ENCODE measurements at places on chromosomes 12 and 14.

DNA sequence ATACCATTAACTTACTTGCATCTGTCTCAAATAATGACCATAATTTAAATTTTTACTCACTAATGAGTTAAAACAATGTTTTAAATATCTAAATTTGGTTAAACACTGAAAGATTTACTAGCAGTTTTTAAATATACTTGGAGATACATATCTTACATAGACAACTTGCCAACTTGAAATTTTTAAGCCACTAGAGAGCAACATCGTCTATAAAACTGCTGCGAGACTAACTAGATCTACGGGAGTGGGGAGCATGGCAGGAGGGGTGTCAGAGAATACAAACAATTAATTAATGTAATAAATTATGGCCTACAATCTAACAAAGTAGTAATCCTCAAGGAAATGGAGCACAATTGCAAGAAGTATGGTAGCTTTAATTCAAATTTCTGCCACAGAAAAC, 120.4 kb downstream of the LRRIQ1 start:
- DNase-seq = no peak

DNA sequence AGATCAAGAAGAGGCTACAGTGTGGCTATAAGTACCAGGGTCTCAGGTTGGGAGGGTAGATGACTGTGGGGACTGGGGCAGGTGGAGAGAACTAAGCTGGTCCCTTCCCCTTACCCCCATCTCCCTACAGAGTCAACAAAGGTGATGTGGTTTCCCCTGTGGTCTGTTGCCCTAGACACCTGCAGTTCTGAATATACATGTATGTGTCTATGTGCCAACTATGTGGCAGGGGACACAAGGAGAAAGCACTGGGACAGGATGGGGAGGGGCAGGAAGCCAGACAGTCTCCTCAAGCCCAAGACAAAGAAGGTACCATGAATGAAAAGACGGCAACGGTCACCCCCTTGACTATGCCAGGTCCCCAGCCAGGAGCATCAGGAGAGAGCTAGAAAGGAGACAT, 4.5 kb upstream of the HDAC7 start:
- no peak for DNase-seq

DNA sequence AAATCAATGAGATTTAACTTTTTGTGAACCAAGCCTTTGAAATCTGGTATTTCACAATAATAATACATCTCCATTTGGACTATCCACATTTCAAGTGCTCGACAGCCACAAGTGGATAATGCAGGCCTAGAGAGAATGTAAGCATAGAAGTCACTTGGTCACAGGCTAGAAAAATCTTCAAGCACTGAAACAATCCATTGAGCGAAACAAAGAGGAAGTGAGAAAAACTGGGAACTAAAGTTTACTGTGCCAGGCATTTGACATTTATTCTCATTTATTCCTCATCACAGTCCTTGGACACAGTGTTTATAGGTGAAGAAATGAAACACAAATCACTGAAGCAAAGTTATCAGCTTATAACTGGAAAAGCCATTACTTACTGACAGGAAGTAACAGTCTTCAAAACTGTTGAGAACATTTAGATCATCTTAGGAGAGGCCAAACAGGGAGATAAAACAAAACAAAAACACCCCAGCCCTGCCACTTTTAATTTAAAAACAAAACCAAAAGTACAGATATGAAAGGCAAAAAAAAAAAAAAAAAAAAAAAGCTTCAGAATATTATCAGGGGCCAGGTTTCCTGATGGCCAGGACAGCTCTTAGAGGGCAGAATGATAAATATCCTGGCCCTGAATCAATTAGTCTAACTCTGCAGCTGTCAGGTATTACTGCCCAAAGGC, 29.2 kb downstream of the GNS start:
- no peak for DNase-seq

GRCh38 chr12:13106666-13107065, 3.2 kb upstream of the GSG1 start:
- no peak for DNase-seq

GRCh38 chr12:77746096-77746495, 84.6 kb upstream of the NAV3 start:
- peak; percentile 93 for DNase-seq

- DNase-seq = no peak
Measured at GRCh38 chr14:85084344-85084743, 445.6 kb upstream of the FLRT2 start.

DNA sequence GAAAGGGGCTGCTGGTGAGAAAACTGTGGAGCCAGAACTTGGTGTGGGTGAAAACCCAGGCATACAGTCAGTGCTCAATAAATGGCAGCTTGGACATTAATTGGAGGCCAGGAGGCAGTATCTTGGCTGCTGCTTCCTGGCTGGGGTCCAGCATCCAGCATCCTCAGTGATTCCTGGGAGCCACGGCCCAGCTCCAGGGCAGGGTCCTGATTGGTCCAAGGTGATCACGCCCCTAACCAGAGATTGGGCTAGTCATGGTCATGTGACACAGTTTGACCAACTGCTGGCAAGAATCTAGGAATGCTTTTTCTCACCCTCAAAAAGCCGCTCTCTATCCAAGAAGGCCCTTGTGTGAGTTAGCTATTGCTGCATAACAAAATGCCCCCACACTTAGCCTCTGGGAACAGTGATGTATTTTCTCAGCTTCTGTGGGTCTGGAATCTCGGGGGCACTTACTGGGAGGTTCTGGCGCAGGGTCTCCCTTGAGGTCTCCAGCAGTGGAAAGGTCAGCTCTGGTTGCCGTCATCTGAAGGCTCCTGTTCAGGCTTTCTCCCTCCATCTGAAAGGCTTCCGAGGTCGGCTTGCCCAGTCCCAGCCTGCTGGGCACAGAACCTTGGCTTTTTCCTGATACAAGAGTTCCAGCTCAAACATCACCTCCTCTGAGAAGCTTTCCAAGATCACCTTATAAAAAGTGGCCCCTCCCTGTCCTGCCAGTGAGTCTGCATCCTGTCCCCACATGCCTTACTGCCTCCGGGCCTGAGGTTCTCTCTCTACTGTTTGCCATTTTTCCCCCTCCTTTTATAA, 119.2 kb upstream of the NCOR2 start:
- no peak for DNase-seq

- DNase-seq = peak; percentile 44
Measured at GRCh38 chr14:54691525-54692283, 124.8 kb downstream of the SAMD4A start.

GRCh38 chr14:71666571-71667145, 265.6 kb upstream of the RGS6 start:
- no peak for DNase-seq

DNA sequence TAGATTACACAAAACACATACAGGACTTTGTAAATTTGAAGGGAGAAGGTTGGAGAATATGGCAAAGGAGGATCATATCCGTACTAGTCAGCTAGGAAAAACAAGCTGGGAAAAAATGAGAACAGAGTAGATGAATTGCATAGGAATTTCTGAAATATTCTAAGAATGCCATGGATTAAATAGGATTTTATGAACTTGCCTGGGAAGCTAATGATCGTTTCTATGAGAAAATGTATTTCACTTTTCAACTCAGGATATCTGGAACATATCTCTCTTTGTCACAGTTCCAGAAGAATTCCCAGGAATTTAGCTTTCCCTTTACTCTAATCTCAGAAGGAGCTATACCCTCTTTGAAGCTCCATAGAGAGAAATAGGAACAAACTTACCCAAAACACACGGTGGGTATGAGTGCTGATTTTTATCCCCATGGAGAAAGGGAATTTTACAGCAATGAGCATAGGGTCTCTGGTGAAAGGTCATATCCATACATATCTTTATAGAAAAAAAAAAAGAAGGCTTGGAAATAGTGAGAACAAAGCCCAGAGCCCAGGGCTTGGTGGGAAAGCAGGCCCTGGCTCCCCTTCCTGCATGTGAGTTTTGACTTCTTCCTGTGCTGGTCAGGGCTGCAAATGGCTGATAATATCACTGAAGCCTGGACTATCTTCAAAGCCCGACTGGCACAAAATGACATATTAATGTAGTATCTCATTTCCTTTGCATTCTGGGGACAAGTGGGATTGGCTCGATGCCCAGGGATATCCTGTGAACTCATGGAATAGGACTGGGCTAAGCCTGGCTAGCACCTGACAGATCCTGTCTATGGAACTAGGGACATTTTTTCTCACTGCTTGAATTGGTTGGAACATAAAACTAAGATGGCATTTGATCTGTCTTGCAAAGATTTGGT, 136.3 kb downstream of the AEBP2 start:
- peak; percentile 90 for DNase-seq

DNA sequence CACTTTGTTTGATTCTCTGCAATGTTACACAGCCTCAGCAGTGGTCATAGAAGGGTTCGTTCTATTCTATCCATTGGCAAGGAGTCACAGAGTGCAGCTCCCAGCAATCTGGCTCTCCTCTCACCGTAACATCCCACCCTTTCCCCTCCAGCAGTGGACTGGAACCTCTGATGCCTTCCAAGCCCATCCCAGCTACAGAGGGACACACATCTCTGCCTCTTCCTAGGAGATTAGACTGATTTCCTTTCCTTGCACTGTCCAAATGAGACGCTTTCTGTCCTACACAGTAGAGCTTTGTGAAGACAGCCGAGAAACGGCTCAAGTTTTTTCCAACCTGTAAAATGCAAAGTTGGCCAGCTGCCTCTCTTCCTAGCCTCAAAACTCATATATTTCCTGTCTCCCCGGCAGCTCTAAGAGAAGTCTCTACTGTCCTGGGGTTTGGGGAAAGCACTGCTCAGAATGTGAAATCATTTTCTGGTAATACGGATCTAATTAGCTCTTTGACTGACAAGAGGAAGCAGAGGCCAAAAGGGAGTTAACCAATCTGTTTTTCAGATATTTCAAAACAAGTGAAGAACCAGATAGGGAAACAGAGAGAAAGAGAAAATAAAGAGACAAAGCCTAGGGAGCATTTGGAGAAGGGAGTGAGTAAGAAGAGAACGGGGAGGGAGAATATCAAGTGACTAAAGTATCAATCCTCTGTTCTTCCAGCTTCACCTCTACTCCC, 516 bp downstream of the NINJ2 start:
- no peak for DNase-seq

GRCh38 chr12:80716696-80717469, at the start of gene MYF5:
Gene MYF5, plus strand, starts transcription at chr12:80716912. Its CDS starts 152 bp downstream, at chr12:80717064.
- no peak for DNase-seq

DNA sequence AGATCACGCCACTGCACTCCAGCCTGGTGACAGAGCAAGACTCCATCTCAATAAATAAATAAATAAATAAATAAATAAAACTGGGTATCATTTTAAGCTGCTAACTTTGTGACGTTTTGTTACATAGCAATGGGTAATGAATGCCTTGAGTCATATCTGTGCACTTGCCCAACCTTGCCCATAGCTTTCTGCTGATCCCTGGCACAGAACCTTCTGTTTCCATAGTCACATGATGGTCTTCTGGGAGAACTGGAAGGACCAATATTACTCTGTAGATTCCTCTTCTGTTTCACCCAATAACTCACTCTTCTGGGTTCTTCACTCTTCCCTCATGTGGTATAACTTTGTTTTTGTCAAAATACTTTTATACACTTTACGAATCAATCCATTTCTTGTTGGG, 140.8 kb downstream of the SCARB1 start:
- DNase-seq = no peak

- DNase-seq = no peak
Measured at GRCh38 chr14:100401792-100402191, 78.7 kb downstream of the SLC25A47 start.

DNA sequence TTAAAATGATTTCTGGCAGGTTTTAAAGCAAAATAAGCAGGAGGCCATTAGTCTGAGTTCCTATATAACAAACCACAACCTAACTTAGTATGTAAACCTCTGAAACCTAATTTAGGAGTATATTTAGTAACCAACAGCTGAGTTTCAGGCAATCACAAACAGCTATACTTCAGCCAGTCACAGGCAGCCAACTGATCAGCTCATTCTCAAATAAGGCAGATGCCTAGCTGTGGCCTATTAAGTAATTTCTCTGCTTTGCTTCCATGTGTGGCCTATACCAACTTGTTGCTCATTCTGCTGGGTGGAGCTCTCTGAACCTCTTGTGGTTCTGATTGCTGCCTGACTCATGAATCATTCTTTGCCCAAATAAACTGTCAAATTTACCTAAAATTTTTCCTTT, 408.9 kb upstream of the FBXO33 start:
- no peak for DNase-seq

- DNase-seq = no peak
Measured at GRCh38 chr12:110289044-110289710, 8.1 kb downstream of the ATP2A2 start.
